ENCODE measurements at places on chromosomes 12 and 14.

DNA sequence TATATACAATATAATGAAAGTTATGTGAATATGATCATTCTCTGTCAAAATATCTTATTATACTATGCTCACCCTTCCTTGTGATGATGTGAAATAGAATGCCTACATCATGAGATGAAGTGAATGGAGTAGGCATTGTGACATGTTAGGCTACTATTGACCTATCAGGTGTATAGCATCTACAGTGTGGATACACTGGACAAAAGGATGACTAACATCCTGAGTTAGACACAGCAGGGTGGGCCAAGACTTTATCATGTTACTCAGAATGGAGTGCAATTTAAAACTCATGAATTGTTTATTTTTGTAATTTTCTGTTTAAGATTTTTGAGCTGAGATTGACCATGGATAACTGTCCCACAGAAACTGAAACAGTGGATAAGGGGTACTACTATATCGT is 53.4 kb upstream of the NAV3 start:
- DNase-seq, result no peak

- DNase-seq, result no peak
Observed at GRCh38 chr12:45292486-45293195, 76.7 kb downstream of the ANO6 start.

DNA sequence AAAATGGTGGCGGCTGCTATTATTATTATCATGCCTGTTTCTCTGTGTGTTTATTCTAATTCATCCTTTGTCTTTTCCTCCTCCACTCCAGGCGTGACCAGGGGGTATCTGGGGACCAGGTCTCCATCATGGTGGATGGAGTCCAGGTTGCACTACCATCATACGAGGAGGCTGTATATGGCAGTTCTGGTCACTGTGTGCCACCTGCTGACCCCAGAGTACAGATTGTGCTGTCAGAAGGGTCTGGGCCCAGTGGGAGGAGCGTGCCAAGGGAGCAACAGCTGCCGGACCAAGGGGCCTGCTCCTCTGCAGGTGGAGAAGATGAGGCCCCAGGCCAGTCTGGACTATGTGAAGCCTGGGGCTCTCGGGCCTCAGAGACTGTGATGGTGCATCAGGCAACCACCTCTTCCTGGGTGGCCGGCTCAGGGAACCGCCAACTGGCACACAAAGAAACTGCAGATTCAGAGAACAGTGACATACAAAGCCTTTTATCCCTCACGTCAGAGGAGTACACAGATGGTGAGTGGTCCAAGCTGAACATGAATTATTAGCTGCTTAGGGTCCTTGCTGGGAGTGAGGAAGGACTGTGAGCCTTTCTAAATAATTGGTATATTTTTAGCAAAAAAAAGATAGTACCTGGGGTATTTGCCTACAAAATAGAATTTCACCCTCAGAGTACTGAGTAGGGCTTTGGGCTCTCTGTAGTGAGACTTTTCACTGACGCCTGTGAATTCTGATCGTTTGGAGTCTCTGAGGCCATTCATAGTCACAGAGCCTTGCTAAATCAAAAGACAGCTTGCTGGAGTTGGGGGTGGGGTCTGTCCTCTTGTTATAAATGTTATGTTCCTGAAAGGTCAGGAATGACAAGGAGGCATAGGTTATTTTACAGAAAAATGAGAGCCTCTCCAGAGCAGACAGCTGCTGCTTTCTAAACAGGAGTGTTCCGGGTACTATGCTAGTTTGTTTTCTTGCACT is 58.1 kb upstream of the SRSF5 start:
- DNase-seq, result no peak

- DNase-seq, result no peak
Observed at GRCh38 chr12:50333441-50333840, 50.1 kb upstream of the LIMA1 start.

DNA sequence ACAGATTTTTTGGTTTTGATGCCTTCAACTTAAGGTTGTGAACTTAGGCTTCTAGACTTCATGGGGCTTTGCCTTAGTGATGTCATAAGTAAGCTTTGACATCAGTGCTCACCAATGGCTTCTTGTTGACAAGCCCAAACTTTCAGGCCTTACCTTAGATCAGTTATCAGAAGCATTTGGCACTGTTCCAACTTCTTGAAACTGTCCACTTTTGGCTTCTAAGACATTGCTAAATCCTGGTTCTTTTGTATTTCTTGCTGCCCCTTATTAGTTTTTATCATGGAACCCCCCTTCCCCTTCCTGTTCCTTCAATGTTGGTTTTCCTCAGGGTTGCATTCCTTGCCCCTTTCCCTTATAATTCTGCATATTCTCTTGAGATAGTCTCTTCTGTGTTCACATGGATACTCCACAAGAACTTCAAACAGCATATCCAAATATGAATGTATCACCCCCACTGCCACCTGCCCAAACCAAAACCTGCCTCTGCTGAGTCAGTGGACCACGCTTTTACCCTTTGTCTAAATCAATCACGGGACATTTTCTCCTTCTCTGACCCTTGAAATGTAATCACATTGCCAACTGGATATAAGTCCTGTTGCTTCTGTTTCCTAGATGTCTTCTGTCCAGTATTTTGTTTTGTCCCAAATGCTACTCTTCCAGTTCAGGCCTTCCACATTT is 7.9 kb downstream of the PFKM start:
- DNase-seq, result no peak

DNA sequence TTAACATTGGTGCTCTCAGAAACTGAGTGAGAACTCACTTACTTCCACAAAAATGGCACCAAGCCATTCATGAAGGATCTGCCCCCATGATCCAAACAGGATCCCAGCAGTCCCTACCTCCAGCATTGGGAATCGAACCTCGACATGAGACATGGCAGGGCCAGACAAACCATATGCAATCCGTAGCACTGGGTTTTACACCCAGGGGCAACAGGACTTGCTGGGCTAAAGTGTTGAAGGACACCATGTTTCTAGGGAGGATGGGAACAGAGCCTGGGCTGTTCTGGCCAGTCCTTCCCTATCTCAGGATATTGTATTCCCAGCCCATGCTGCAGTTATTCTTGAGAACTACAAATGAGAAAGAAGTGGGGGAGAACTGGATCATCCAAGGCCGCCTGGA is 36.6 kb downstream of the SERPINA3 start:
- no peak for DNase-seq

DNA sequence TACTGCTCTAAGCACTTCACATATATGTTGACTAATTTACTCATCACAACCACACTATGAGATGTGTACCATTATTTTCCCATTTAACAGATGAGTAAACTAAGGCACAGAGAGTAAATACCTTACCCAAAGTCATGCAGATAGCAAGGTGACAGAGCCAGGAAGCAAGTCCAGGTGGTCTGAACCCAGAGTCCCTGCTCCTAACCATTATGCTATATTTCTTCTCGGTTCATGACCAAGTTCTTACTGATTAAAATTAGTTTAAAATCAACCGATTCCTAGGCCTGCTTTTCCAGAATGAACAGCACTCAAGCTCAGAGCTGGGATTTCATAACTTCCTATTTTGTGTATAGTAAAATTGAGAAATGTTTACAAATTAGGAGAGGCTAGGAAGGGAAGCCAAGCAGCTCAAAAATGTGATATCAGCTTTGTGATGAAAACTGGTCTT is 85.5 kb upstream of the EGLN3 start:
- no peak for DNase-seq

DNA sequence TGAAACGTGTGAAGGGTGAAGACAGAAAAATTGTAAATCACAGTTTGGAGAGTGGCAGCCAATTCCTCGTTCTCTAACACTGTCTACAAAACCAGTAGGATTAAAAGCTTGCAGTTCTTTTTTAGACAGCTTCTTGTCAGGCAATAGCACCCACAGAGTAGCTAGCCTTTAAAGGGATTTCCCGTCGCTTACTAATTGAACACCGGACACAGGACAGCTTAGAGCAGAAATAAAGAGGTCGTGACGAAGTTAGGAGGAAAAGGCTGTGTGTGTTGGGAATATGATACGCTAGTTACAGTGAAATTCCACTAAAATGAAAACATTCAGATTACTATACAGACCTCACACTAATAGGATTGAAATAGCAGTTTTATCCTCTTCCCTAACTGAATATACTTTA is 149.1 kb upstream of the FLRT2 start:
- no peak for DNase-seq

All from stimulated activated effector memory CD8-positive, alpha-beta T cell treated with anti-CD3 and anti-CD28 coated beads, Interleukin-12 subunit alpha, Interleukin-12 subunit beta, amount 100 ng/mL, for 72 hours (primary cell).